ENCODE measurements at places on chromosomes 4 and X. TPM values are rescaled to one million over a fixed set of nuclear protein-coding genes. Genes with fewer than 3 reads are reported as not detected.

The ZNF674 gene
- 2.9 TPM for total RNA-seq

The HS3ST1 gene
- total RNA-seq: 2.8 TPM

The KCND1 gene
- 1.3 TPM for total RNA-seq

The BST1 gene
- total RNA-seq: 9.5 TPM

The TXK gene
- 0.44 TPM for total RNA-seq

The LANCL3 gene
- total RNA-seq: 0.08 TPM

The CITED1 gene
- total RNA-seq: not detected

The IDH3G gene
- total RNA-seq: 135 TPM

The ATP1B4 gene
- total RNA-seq: 1.4 TPM

The HSFX4 gene
- not detected for total RNA-seq

The SLC7A11 gene
- total RNA-seq: 1.5 TPM

All from right atrium auricular region (tissue), 2 donors.